NCI-H1105 treated with DMSO at 0.1 percent for 48 hours (cell line): ENCODE measurements at places on chromosomes 11 and 22.

GRCh38 chr11:41320238-41320637 is 139.2 kb downstream of the LRRC4C start:
- DNase-seq = no peak

DNA sequence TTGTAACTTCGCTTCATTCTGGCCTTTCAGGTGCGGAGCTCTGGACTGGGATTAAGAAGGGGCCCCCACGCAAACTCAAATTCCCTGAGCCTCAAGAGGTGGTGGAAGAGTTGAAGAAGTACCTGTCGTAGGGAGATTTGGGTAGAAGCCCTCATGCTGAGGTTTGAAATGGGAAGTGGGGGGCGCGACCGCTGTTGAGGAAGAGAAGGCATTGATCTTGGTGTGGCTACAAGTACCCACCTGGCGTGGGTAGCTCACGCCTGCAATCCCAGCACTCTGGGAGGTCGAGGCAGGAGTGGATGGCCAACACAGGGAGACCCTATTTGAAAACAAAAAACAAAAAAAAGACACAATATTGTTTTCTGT is 779 bp downstream of the SELENOH start:
- DNase-seq = no peak

DNA sequence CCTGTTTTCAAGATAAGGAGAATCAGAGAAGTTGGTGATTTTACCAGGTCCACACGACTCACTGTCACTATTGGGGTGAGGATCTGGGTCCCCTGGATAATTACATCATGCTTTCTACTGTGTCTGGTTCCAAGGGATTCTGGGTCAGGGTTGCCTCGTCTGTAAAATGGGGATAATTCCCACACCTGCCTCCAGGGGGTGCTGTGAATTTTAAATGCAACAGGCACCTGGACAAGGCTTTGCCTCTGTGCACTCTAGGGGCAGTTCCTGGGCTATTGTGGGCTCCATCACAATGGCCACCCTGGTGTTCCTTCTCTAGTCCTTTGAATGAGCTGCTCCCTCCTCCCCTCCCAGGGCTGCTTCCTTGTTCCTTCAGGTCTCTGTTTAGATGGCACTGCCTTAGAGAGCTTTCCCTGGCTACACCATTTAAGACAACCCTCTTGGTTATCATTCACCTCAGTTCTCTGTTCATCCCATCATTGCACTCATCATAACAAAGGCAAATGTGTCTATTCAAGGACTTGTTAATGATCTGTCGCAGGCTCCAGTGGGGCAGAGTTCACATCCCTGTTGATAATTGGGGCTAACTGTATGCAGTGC is 178.6 kb downstream of the MIAT start:
- DNase-seq = peak; percentile 34

GRCh38 chr22:37669586-37669985 is 5.8 kb upstream of the LGALS1 start:
- no peak for DNase-seq

- DNase-seq = no peak
Observed at GRCh38 chr22:37048133-37048532, 3.4 kb upstream of the KCTD17 start.

- DNase-seq = no peak
Observed at GRCh38 chr11:8101421-8101820, 20.4 kb downstream of the TUB start.

- DNase-seq = no peak
Observed at GRCh38 chr11:116888024-116888423, 50.6 kb upstream of the APOA1 start.

DNA sequence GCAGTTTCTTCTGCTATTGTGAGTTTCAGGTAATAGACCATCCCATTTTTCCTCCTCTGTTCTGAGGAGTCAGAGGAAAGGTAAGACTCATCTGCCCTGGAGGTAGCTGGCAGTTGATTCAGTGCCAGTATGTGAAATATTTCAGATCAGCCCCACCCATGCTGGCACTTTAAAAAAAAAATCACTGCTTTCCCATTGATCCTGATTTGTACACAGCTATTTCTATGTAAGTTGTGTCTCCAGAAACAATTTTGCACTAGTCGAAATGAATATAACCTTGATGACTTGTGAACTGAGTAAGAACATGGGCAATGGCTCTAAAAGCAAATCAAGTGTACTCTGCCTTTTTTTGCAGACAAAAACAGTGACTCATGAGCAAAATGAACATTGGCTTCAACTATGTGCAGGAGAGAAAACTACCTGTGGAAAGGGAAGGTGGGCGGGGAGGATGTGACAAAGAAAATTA is 82.0 kb upstream of the OR5AK2 start:
- no peak for DNase-seq

- DNase-seq = no peak
Observed at GRCh38 chr11:69381681-69382130, 87.8 kb downstream of the MYEOV start.

GRCh38 chr22:32896891-32897290 is 95.4 kb downstream of the TIMP3 start:
- no peak for DNase-seq

DNA sequence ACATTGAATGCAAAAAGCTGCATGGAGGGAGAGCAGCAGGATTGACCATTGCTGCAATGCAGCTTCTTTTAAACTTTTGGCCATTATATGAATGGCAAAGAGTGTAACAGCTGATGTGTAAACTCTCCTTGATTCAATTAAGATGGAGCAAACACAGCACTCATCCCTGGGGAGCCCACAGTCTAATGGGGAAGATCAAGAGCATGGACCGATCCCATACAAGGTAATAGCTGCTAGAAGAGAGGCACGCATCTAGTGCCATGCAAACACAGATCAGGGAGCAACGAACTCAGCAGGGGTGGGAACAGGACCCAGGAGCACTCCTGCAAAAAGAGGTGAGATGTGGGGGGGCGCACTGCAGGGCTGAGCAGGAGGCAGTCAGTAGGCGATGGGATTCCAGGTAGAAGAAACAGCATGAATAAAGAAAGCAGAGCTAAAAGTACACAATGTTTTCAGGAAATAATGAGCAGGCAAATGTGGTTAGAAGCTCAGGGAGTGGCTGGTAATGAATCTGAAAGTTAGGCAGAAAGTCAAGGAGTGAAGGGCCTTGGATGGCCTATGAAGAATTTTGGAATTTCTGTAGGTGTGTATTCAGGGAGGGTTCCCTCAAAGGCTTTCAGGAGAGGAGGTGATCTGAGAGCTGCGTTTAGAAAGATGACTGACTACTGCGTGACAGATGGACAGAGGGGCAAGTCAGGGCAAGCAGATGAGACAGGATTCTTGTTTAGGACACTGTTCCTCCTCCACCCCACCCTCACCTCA is 17.2 kb upstream of the BMAL1 start:
- DNase-seq = no peak

- DNase-seq = no peak
Observed at GRCh38 chr11:44572884-44573283, 7.4 kb downstream of the CD82 start.

DNA sequence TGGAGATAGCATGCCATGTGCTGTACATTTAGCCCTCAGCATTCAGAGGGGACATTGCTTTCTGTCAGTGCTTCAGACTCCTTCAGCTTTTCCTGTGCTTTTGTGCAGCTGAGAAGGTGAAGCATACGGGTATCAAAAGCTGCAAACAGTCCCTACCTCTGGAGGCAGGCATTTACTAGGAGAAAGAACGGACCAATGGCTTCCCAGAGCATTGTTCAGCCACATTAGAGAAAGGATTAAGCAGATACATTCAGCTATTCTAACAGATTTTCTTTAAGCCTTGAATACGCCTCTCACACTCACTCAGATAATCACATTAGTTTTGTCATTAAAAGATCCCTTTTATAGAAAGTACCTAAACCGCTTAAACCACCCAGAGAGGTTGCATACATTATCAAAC is 80.7 kb upstream of the FAM181B start:
- no peak for DNase-seq

DNA sequence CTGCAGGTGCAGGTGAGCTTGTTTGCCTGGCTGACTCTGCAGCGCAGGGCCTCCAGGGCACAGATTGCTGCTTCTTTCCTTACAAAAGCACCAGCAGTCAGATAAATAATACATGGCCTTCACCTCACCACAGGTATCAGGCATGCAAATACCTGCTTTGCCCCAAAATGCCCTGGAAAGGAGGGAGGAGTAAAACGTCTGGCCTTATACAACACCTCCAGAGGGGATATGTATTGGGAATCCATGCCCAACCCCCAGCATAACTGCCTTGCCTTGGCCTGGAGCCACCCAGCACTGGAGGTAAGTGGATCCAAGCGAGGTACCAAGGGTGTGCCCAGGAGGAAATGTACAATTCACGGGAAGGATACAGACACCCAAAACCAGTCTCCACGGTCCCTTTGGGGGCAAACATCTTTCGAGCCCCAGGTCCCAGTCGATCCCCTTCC is 860 bp downstream of the TMEM184B start:
- peak; percentile 82 for DNase-seq

DNA sequence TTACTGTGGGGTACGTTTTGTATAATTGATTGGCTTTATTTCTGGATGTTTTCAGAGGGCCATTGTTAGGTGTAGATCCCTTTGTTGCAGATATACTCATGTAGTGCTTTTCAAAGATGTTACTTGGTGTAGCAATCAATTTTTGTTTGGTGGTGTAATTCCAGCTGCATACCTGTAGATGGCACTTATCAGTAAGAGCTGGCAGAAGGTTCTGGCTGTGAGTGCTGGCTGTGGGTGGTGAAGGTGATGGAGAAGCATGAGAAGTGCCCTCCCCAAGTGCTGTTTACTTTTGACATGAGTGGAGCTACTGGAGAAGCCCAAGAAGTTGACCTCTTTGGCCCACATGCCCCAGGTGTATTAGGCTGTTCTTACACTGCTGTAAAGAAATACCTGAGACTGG is 1074.9 kb downstream of the FAM181B start:
- DNase-seq = peak; percentile 15

DNA sequence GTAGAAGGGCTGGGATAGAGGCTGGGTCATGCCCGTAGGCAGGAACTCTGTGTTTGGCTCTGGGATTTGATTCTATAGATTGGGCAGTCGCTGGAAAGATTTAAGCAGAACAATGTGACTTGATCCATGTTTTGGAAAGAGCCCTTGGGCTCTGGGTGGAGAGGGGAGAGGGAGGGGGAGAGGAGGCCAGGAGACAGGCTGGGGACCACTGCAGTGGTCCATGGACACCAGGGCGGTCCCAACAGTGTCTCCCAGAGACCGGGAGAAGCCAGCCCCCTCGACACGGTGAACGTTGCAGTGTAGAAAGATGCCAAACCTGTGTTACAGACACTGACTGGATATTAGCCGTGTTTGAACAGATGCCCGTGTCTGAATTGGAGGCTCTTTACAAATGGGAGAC is 19.5 kb downstream of the PVALB start:
- no peak for DNase-seq

DNA sequence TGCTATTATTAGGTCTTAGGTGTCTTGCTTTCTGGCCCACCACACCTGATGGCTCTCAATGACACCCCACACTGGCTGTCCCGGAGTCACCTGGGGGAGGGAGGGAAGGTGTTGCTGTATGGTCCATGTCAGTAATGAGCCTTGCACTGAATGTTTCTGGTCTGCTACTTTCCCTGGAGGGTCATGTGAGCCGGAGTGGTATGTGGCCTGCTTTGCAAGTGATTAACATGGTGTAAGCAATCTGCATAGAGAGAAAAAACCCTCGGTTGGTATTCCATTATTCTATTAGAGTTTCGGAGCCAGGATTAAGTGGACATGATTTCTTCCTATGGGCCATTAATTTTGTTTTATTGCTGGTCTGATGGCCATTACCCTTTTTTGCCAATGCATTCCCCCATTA is 63.9 kb downstream of the PKNOX2 start:
- DNase-seq = no peak

DNA sequence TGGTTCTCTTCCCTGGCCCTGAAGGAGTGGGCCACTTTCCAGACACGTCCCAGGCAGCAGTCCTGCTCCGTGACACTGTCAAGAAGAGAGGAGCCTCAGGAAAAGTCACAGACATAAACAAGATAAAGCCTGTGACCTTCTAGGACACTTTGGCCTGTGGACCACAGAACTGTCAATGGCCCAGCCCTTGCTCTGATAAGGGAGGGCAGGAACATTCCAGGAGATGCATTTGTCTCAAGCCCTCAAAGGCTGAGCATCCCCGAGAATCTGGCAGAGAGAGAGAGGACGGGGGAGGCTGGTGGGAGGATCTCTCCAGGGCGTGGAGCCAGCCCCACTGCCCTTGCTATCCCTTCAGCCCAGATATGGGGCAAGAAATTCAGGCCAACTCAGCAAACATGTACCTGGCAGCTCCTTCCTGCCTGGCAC is 476.4 kb downstream of the INSC start:
- DNase-seq = no peak

GRCh38 chr11:44770401-44770800 is 43.6 kb downstream of the TSPAN18 start:
- DNase-seq = no peak

- DNase-seq = no peak
Observed at GRCh38 chr11:1072116-1072820, 2.4 kb upstream of the MUC2 start.

DNA sequence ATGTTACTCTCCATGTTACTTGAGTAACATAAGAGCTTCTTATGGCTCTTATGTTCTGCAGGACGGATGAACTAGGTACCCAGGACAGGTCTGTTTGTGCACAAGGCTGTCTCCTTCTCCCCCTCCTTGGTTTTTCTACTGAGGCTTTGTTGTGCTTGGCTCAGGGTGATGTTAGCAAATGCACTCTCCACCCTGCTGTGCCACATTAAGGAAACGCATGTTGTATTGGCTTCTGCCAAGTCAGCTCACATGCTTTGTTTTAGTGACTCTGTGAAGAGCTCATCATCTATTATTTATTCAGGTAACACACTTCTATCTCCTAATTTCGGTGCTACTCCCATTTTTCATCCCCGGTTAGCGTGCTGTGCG is 108.3 kb downstream of the PTPRJ start:
- peak; percentile 17 for DNase-seq

DNA sequence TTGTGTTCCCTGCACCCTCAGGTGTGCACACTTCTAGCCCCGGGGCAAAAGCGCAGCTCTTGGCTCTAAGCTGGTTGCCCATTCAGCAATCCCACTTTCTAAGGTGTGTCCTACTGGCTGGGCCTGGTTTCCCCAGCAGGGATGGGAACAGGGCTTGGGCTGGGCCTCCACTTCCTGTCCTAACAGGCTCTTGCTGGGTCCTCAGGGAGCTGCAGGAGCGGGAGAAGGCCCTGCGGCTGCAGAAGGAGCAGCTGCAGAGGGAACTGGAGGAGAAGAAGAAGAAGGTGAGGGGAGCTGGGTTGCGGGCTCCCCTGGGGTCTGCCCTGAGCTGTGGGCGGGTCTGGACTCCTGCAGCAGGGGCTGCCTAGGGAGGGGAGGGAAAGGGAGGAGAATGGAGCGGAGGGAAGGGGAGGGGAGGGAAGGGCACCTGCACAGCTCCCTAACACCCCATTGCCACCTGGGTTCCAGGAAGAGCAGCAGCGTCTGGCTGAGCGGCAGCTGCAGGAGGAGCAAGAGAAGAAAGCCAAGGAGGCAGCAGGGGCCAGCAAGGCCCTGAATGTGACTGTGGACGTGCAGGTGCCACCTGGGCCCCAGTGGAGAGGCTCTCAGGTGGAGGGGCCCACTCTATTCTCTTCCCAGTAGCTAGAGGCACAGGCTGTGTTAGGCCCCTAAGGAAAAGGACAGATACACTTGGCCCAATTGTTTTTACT is 24.6 kb downstream of the INCENP start:
- DNase-seq = no peak

- no peak for DNase-seq
Observed at GRCh38 chr11:60396799-60397198, 540 bp downstream of the MS4A14 start.

GRCh38 chr11:45933846-45934579 is 11.6 kb downstream of the LARGE2 start:
- DNase-seq = no peak
